Right ventricle myocardium inferior (tissue), 1 donor: ENCODE measurements at places on chromosomes 5 and 9.
A peak's percentile ranks its signal among the peaks of the same experiment; 100 is the strongest.

DNA sequence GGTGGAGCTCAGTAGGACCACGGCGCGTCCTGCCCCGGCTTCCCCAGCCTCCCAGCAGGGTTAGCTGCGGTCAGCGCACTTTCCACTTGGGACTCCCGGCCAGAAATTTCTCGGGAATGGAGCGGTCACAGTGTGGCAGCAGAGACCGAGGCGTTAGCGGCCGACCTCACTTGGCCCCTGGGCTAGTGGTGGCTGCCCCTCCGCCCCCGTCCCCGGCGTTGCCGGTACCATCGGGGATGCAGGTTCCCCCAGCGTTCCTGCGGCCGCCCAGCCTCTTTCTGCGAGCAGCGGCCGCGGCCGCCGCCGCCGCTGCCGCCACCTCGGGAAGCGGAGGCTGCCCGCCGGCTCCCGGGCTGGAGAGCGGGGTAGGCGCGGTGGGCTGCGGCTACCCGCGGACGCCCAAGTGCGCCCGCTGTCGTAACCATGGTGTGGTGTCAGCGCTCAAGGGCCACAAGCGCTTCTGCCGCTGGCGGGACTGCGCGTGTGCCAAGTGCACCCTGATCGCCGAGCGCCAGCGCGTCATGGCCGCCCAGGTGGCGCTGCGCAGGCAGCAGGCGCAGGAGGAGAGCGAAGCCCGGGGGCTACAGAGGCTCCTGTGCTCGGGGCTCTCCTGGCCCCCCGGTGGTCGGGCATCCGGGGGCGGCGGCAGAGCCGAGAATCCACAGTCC, 460 bp downstream of the DMRTA1 start:
- DNase-seq: peak; percentile 81

- no peak for DNase-seq
Observed at GRCh38 chr9:98634685-98635336, 73.9 kb downstream of the GABBR2 start.

DNA sequence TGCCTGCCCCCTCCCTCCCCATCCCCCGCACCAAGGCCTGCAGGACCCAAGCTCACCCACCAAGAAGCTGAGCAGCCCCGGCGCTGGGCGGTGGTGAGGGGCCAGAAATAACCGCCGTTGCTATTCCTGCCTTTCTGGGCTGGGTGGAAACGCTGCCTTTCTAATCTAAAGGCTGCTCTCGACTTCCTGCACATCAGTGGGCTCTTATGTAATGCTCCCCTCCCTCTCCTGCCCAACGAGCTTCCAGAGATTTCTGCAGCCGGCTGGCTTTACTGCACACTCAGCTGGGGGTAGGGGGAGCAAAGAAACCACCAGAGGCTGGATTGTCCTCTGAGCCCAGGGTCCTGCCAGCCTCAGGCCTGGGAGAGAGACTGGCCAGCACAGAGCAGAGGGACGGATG, 6.9 kb upstream of the EGR1 start:
- no peak for DNase-seq

DNA sequence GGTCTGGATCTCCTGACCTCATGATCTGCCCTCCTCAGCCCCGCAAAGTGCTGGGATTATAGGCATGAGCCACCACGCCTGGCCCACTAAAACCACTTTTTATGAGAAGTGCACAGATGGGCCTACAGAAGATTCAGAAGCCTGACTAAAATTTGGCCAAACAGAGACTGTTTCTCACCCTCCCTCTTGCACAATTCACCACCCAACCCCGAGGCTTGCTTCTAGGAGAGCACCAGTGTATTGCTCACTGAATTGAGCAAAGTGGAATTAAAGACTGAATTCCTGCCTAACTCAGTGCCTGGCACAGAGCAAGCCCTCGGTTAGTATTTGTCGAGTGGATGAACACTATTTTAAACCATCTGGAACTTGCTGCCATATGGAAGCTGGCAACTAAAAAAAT, 3.4 kb upstream of the DCTN4 start:
- no peak for DNase-seq

GRCh38 chr9:31445960-31446359, 938.5 kb upstream of the ACO1 start:
- DNase-seq: no peak

- no peak for DNase-seq
Observed at GRCh38 chr5:100424017-100424416, 111.2 kb upstream of the FAM174A start.

GRCh38 chr9:124411514-124412227, 3.6 kb downstream of the PSMB7 start:
- no peak for DNase-seq

DNA sequence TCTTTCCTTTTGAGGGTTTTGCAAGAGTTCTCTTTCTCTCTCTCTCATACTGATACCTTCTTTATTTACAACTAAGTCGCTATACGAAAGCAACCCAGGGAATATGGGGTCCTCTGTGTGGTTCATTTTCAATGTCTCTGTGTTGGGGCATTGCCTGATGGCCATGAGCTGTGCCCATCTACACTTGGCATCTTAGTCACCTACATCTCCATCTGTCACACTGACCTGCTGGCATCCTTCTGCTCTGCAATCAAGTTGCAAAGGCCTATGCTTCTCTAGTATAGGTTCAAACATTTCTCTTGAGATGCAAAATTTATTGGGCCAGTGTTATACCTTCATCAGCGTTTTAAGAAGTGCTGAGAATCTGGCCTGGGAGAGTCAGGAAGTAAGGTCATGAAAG, 228.2 kb downstream of the MTRR start:
- no peak for DNase-seq

GRCh38 chr5:83364312-83365299, 106.9 kb upstream of the VCAN start:
- DNase-seq: no peak
